ENCODE measurements at places on chromosomes 5 and 9. TPM values are rescaled to one million over a fixed set of nuclear protein-coding genes. Genes with fewer than 3 reads are reported as not detected.

DNA sequence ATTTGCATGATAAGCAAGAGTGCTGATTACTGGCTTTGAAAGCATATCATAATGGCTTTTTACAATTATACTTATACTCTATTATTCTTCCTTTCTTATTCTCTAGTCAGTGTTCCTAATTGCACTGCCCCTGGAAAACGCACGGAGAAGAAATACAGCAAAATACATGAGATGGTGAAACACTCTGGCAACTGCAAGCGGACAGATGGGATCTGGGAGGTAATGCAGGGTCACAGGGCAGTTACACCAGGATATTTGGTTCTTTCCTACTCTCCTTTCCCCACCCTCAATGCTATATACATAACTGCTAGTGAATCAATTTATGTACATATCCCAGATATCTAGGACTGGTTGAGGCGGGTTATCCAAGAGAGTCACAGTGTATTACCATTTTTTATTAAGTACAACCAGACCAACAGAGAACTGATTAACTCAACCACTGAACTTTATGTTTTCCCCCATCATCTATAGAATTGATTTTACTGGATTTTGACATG lies 423.7 kb downstream of the ZSWIM6 start:
- no peak for DNase-seq

DNA sequence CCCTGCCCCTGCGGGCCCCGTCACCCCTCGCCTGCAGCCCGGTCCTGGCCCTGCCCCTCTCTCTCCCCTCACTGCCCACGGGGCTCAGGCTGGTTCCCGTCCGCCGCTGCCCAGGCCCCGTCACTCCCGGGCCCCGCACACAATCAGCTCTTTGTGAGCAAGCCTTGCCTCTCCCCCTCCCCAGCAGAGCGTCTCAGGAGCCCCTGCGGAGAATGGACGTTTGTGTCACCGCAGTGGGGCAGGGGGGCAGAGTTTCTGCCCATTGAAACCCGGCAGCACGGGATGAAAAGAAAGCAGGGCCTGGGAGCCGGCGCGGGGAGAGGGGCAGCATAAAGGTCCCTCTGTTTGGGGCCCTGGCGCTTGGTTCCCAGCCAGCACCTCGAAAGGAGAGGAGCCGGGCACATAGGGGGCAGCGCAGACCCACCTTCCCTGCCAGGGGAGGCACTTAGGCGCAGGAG lies 13.5 kb upstream of the NUP214 start:
- no peak for DNase-seq

GRCh38 chr5:124395287-124395686 lies 351.2 kb downstream of the ZNF608 start:
- no peak for DNase-seq

- DNase-seq: no peak
Observed at GRCh38 chr9:106773750-106774149, 89.2 kb upstream of the ZNF462 start.

Gene F2RL2
- not detected for total RNA-seq

Gene GRM6
- not detected for total RNA-seq

Gene NKD2
- total RNA-seq: not detected

Gene TTC23L
- not detected for total RNA-seq
